ENCODE measurements at places on chromosomes 1 and 21. TPM values are rescaled to one million over a fixed set of nuclear protein-coding genes. Genes with fewer than 3 reads are reported as not detected.
A peak's percentile ranks its signal among the peaks of the same experiment; 100 is the strongest.

GRCh38 chr1:211260141-211261107, 1.3 kb downstream of the RCOR3 start:
- H3K27ac ChIP-seq = peak overlapping the region; percentile 99
- DNase-seq = peak; percentile 81
- H3K27me3 ChIP-seq = no peaks in the 10 kb centered on the region
- H3K4me1 ChIP-seq = peaks cover 20% of the 10 kb centered on the region
- peaks cover 9% of the 10 kb centered on the region for H3K36me3 ChIP-seq
- peak overlapping the region; percentile 89 for H3K4me3 ChIP-seq

DNA sequence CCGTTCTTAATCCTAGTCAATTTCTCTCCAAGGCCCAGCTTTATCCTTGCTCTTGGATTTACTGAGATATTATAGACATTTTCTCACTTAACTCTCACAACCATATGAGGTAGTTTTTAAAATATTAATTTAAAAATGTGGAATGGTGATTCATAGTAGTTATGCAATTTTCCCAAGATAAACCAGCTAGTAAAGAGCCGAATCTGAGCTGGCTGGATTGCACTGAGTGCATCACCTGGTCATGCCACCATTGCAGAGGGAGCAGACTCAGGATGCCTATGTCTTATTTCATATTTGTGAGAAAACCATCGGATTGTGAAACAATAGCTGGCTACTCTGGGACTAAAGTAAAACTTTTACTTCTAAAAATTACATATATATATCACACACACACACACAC, 494.0 kb downstream of the KCNT2 start:
- H3K4me3 ChIP-seq = no peak overlapping the region
- H3K27me3 ChIP-seq = no peaks in the 10 kb centered on the region
- H3K4me1 ChIP-seq = no peaks in the 10 kb centered on the region
- DNase-seq = no peak
- no peaks in the 10 kb centered on the region for H3K36me3 ChIP-seq
- no peak overlapping the region for H3K27ac ChIP-seq

DNA sequence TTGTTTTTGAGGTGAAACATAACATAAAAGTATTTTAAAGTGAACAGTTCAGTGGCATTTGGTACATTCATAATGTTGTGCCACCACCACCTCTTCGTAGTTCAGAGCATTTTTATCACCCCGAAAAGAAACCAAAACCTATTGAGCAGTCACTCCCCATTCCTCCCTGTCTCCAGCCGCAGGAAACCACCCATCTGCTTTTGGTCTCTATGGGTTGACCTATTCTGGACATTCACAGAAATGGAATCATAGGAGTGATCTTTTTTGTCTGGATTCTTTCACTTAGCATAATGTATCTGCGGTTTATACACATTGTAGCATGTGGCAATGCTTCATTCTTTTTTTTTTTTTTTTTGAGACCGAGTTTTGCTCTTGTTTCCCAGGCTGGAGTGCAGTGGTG, 141.2 kb downstream of the VPS13D start:
- H3K4me3 ChIP-seq = no peak overlapping the region
- H3K27ac ChIP-seq = no peak overlapping the region
- peaks cover 9% of the 10 kb centered on the region for H3K36me3 ChIP-seq
- no peaks in the 10 kb centered on the region for H3K27me3 ChIP-seq
- DNase-seq = no peak

DNA sequence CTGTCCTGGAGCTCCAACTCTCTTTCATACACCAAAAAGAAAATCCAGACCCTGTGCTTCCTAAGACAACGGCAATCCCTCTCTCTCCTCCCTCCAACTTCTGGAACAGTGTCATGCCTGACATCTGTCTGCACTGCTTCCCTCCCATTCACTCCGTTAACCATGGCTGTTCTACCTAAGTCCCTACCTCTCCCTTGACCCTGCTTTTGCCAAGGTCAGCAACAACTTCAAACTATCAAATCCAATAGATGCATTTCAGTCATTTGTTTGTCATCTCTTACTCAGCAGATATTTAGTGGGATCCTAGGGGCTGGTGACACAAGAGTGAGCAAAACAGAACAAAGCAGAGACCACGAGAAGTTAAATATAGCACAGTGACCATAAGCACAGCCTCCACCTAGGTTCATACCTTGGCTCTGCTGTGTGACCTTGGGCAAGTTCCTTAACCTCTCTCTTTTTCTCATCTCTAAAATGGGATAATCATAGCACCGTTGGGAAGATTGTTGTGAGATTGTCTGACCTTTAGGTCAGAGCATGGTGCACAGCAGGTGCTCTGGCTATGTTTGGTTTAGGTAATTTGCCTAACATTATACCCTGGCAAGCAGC, 88.9 kb downstream of the TMEM53 start:
- H3K4me1 ChIP-seq = peaks cover 25% of the 10 kb centered on the region
- H3K36me3 ChIP-seq = no peaks in the 10 kb centered on the region
- no peak overlapping the region for H3K4me3 ChIP-seq
- peaks cover 35% of the 10 kb centered on the region for H3K27me3 ChIP-seq
- no peak overlapping the region for H3K27ac ChIP-seq

GRCh38 chr1:58789322-58789856, 5.5 kb upstream of the JUN start:
- no peak overlapping the region for H3K4me3 ChIP-seq
- DNase-seq = no peak
- no peaks in the 10 kb centered on the region for H3K27me3 ChIP-seq
- H3K36me3 ChIP-seq = no peaks in the 10 kb centered on the region
- peaks cover 13% of the 10 kb centered on the region for H3K4me1 ChIP-seq

DNA sequence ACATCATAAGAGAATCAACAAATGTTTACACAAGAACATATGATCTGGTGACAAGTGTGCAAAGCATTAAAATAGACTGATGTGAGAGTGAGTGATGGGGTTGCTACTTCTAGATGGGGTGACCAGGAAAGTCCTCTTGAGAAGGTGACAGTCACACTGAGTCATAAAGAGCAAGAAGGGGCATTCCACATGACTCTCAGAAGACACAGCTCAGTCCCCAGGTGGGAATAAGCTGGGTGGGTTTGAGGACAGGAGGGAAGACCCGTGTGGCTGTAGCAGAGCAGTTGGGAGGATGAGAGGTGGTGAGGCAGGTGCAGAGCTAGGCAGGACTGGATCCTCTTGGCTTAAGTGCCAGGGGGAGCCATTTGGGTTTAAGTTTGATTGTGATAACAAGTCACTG, 53.1 kb downstream of the TNR start:
- no peaks in the 10 kb centered on the region for H3K36me3 ChIP-seq
- H3K4me3 ChIP-seq = no peak overlapping the region
- H3K4me1 ChIP-seq = peaks cover 8% of the 10 kb centered on the region
- no peaks in the 10 kb centered on the region for H3K27me3 ChIP-seq

DNA sequence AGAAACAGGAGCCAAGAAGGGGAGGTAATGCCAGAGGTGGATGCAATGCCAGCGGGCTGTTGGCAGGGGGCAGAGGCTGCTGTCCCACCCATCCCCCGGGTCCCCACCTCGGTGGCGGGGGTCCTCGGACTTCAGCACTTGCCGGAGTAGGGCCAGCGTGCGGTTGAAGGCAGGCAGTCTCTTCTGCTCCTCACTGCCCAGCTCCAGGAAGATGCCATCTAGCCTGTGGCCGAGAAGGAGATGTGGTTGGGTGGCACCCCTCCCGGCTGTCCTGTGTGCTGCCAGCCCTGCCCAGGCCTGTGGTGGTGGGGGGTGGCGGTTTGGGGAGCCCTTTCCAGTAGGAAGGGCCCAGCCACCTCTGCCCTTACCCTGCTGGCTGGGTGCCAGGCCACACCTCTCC, 13.5 kb downstream of the TTC22 start:
- DNase-seq = no peak
- H3K4me1 ChIP-seq = peaks cover 23% of the 10 kb centered on the region
- H3K36me3 ChIP-seq = no peaks in the 10 kb centered on the region
- H3K4me3 ChIP-seq = no peak overlapping the region
- H3K27me3 ChIP-seq = no peaks in the 10 kb centered on the region
- H3K27ac ChIP-seq = no peak overlapping the region

Gene GNG5
- total RNA-seq = 13.6 TPM

Gene OR6K3
- total RNA-seq = not detected

Gene SLC16A4
- 27.5 TPM for total RNA-seq
